ENCODE measurements at places on chromosomes 7 and 10. TPM values are rescaled to one million over a fixed set of nuclear protein-coding genes. Genes with fewer than 3 reads are reported as not detected.

Gene ADK
- 59.2 TPM for total RNA-seq

Gene AP1S1
- total RNA-seq, result 184 TPM

Gene VWA2
- not detected for total RNA-seq

Gene NKX2-3
- not detected for total RNA-seq

Gene PON3
- not detected for total RNA-seq

Gene FZD1
- 6.2 TPM for total RNA-seq

Gene MKI67
- total RNA-seq, result 57.1 TPM

Gene BEND7
- total RNA-seq, result 5.7 TPM

Gene TMEM139
- not detected for total RNA-seq

Gene EBF3
- total RNA-seq, result not detected

Gene ANKRD61
- 0.37 TPM for total RNA-seq

Gene AGMO
- not detected for total RNA-seq
